NCI-H524 (cell line): ENCODE measurements at places on chromosomes 16 and 17.
A peak's percentile ranks its signal among the peaks of the same experiment; 100 is the strongest.

GRCh38 chr16:53597776-53598175 lies 94.8 kb upstream of the AKTIP start:
- no peak for DNase-seq

DNA sequence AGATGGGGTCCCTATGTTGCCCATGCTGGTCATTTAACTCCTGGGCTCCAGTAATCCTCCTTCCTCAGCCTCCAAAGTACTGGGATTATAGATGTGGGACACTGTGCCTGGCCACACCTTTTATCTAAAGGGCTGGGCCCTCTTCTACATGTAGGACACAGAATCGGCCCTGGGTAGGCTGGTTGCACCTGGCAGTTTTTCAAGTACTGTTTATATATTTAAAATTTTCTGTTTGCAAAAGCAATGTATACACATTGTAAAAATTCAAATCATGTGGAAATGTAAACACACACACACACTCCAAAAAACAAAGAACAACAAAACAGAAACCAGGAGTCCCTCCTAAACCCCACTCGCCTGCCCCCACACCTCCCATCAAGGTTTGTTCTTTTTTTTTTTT lies 28.1 kb upstream of the SIAH1 start:
- DNase-seq = no peak

- peak; percentile 14 for DNase-seq
Measured at GRCh38 chr17:5561736-5562571, 22.4 kb downstream of the NLRP1 start.

GRCh38 chr16:53085931-53086421 lies 31.2 kb downstream of the CHD9 start:
- DNase-seq = peak; percentile 81

DNA sequence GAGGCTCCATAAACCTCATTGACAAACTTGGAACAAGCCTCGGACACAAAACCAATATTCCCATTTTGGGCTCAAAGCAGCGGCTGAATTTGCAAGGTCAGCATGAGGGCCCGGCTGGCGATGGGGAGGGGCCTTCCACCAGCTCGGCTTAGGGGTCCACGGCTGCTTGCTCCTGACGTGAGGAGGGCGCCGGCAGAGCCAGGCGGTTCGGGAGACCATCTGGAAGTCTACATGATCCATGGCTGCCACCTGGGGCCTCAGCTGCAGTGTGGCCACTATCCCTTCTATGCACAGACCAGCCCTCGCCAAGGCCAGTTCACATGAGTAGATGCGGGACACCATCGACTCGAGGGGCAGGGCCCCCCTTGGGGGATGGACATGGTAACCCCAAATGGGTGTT lies 39.1 kb downstream of the NDEL1 start:
- no peak for DNase-seq

GRCh38 chr17:39706921-39707337 lies 7.1 kb downstream of the ERBB2 start:
- DNase-seq = no peak

GRCh38 chr16:67415872-67416793 lies at the start of gene ZDHHC1:
TSS of gene ZDHHC1 (minus strand) at chr16:67416477. CDS start at chr16:67407775, 8,702 bp downstream.
- peak; percentile 29 for DNase-seq

GRCh38 chr16:65621640-65622039 lies 499.8 kb upstream of the CDH11 start:
- DNase-seq = no peak

GRCh38 chr16:67068212-67068753 lies 39.3 kb downstream of the CBFB start:
- no peak for DNase-seq

- no peak for DNase-seq
Measured at GRCh38 chr17:38328620-38329019, 15.1 kb downstream of the GPR179 start.

GRCh38 chr16:81066681-81067080 lies 10.4 kb downstream of the C16orf46 start:
- DNase-seq = no peak
